T1000 (cell line): ENCODE measurements at places on chromosomes 11 and 22.

- no peak for DNase-seq
Measured at GRCh38 chr11:3225826-3226750, 6.1 kb downstream of the MRGPRE start.

DNA sequence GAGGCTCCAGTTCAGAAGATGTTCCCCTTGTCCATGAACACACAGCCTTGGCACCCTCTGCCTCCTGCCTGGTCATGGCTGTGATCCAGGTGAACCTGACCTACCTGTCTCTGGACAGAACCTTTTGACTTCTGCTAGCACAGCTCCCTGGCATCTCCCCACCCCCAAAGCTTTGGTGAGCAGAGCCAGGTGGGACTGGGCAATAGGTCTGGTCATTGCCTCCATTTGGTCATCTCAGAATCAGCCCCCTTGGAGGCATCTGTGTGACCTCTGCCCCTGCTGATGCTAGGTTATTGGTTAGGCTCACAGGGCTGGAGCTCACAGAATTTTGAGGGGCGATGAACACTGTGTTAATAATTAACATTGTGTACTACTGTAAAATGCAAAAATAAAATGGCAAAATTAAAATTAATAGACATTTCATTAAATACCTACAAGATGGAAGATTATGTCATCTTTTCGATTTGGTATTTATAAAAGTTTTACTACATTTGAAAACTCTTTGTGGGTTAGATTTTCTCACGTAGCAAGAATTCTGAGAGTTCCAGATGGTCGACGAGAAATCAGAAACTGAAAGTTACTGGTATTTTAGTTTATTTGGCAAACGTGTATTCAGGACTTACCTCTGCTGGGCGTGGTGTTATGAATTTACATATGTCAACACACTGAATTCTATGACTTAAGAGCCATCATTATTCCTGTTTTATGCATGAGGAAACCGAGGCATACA, 8.3 kb upstream of the KIAA0930 start:
- no peak for DNase-seq

DNA sequence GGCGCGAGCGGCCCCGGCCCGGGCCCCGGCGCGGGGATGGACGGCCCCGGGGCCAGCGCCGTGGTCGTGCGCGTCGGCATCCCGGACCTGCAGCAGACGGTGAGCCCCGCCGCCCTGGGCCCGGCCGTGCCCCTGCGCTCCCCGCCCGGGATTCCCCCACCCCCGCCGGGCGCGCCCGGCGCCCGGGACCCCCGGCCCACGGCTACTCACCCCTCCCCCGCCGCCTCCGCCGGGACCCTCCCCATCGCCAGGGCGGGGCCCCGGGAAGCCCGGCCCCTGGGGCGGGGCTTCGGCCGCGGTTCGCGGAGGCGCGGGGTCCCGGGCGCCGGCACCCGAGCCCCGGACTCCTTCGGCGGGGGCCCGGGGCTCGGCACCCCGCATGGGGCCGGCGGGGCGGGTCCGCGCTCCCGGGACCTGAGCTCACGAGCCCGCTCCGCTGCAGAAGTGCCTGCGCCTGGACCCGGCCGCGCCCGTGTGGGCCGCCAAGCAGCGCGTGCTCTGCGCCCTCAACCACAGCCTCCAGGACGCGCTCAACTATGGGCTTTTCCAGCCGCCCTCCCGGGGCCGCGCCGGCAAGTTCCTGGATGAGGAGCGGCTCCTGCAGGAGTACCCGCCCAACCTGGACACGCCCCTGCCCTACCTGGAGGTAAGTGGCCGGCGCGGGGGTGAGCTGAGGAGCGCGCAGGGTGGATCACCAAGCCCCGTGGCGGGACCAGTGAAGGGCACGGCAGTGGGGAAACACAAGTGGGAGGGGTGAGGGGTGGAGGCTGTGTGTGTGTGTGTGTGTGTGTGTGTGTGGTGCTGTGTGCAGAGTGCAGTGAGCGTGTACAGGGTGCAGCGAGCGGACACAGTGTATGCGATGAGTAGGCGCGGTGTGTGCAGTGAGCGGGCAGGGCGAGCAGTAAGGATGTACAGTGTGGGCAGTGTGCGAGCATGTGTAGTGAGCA, 2.3 kb downstream of the SHANK3 start:
- DNase-seq, result no peak

DNA sequence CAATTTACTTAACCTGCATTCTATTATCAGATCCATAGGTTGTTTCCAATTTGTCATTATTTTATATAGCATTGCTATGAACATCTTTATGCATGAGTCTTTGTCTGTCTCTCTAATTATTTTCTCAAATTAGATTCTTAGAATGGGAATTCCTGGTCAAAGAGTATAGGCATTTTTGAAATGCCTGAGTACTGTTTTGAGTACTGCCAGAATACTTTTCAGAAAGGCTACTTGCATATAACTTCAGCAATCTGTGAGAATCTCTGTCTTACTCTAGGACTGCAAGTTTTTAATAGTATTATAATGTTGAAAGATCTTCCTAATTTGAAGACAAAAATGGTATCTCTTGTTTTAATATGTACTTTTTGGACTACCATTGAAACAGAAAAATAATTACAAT, 56.6 kb downstream of the KCNC1 start:
- DNase-seq, result no peak

GRCh38 chr11:118841469-118842242, 42.0 kb upstream of the CXCR5 start:
- no peak for DNase-seq

DNA sequence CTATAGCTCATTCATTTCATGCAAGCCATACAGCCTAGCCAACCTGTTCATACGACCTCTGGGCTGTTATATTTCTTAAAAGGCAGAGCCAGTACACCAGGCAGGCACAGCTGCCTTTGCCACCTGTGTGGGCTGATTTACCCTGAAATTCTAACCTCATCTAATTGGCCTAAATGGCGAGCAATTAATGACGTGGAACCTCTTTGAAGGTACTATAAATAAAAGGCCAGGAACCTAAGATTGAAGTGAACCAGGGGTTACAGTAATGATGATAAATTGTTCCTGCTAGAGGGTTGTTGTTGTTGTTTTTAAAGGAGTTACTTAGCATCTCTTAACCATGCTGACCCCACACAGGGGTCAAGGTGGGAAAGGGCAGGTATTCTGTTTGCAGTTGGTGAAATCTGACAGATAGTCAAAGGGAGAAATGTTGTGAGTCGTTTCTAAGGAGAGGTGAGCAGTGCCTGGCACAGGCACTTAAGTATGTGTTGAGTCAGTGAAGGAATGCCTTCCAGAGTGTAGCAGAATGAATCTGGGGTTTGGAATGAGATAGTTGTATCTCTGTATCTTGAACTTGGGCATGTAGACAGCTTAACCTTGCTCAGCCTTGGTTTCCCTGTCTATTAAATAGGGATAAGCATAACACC, 213.5 kb upstream of the NAV2 start:
- no peak for DNase-seq
